T-cell (primary cell): ENCODE measurements at places on chromosomes 16 and 17.

DNA sequence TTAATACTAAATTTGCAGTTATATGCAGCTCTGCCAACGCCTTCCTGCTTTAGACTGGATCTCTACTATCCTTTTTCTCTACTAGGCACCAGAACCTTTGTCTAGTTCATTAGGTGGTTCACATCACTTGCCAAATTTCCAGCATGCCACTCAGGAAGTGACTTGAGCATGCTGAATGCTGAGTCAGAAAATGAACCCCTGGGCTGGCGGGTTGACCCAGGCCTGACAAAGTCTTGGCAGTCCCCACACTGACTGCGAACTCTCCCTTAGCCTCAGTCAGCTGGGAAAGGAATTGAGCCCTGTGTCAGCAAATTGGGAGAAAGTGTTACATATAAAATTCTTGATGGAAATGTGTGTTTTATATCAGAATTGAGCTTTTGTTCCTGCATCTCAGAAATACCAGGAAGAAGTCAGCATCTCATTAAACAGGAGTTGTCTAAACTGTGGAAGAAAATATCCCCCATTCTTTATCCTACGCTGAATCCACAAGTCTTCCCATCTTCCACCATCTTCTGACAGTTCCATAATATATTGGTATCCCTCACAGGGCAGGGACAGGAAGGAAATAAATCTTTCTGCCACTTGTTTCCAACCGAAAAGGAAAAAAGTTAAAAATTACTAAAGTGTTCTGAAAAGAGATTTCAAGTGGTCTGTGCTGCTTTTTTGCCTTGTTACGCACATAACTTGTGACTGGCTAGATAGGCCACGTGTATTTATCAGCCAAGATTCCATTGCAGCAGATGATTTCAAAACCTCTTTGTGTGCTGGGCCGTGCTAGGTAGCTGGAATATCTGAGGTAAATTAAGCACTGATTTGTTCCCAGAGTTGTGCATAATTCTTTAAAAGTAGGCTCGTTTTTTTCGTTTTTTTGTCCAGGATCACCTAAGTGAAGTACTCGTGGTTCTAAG, 16.7 kb upstream of the SLC12A3 start:
- no peak for DNase-seq
- H3K36me3 ChIP-seq: no peaks in the 10 kb centered on the region
- no peak overlapping the region for H3K4me3 ChIP-seq
- H3K27me3 ChIP-seq: no peaks in the 10 kb centered on the region
- H3K4me1 ChIP-seq: peaks cover 9% of the 10 kb centered on the region

DNA sequence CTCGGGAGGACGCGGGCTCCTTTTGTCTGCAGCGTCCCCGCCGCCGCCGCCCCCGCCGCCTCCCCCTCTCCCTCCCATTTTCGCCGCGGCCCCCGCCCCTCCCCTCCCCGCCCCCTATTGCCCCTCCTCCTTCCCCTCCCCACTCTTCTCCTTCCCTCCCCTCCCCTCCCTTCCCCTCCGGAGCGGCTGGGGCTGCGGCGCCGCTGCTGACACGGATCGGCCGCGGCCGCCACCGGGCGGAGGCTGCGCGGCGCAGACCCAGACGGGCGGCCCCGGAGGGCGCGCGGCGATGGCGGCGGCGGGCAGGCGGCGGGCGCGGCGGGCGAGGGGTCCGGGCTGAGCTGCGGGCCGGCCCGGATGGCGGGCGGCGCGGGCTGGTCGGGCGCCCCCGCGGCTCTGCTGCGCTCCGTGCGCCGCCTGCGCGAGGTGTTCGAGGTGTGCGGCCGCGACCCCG, at the start of gene RAB11FIP4:
Gene RAB11FIP4, plus strand, starts transcription at position 180 of the 454 bp plus-strand sequence. Its CDS starts 178 bp downstream, at position 358.
- H3K4me3 ChIP-seq: no peak within 1 kb of the TSS
- H3K36me3 ChIP-seq: no peaks in the 10 kb centered on the region
- peaks cover 17% of the 10 kb centered on the region for H3K4me1 ChIP-seq

DNA sequence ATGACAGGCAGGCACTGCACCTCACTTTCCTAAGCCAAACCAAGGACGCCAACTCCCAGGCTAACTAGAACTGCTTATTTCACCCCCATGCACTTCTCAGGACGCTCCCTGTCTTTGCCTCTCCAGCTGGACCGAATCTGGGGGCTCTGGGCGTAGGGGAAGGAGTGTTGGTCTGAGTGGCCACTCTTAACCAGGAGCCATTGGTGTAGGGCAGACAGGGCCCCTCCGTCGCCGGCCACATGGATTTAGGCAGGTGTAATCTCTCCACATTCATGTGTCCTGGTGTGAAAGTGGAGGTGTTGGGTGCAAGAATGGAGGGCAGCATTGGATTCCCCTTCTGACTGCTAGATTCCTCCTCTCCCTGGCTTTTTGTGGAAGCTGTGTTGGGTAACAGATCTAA, 9.8 kb downstream of the ATP2C2 start:
- no peaks in the 10 kb centered on the region for H3K36me3 ChIP-seq
- DNase-seq: no peak
- H3K27ac ChIP-seq: no peak overlapping the region
- H3K27me3 ChIP-seq: no peaks in the 10 kb centered on the region

GRCh38 chr17:62004388-62004787, 60.7 kb downstream of the MED13 start:
- no peak overlapping the region for H3K4me3 ChIP-seq
- H3K27ac ChIP-seq: no peak overlapping the region
- peaks cover 26% of the 10 kb centered on the region for H3K36me3 ChIP-seq
- H3K27me3 ChIP-seq: no peaks in the 10 kb centered on the region

DNA sequence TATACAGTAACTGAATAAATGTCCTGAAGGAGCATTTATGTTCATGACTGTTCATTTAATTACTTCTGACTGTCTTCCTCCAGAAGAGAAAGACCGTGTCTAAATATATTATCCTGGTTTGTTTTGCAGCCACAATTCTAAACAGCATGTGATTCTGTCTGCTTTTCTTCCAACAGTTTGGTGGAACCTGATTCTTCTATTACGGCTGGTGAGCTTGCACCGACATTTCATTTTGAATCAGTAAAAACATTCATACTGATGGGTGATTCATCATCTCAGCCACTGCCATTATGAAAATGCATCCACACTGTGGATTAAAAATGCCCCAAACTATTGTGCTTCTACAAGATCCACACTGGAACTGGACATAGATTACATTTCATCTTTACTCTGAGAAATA, 16.9 kb downstream of the KNOP1 start:
- peaks cover 10% of the 10 kb centered on the region for H3K36me3 ChIP-seq
- no peaks in the 10 kb centered on the region for H3K27me3 ChIP-seq
- DNase-seq: no peak
- H3K4me3 ChIP-seq: no peak overlapping the region
- H3K27ac ChIP-seq: no peak overlapping the region

GRCh38 chr17:6355196-6355595, 79.7 kb downstream of the AIPL1 start:
- H3K27ac ChIP-seq: no peak overlapping the region
- DNase-seq: no peak
- no peaks in the 10 kb centered on the region for H3K4me1 ChIP-seq
- H3K27me3 ChIP-seq: peaks cover 17% of the 10 kb centered on the region
- H3K4me3 ChIP-seq: no peak overlapping the region

- peaks cover 50% of the 10 kb centered on the region for H3K36me3 ChIP-seq
- peak overlapping the region; percentile 34 for H3K27ac ChIP-seq
- peaks cover 82% of the 10 kb centered on the region for H3K4me1 ChIP-seq
- H3K4me3 ChIP-seq: no peak overlapping the region
- H3K27me3 ChIP-seq: no peaks in the 10 kb centered on the region
Observed at GRCh38 chr17:77491921-77492445, 351.2 kb downstream of the SEC14L1 start.

DNA sequence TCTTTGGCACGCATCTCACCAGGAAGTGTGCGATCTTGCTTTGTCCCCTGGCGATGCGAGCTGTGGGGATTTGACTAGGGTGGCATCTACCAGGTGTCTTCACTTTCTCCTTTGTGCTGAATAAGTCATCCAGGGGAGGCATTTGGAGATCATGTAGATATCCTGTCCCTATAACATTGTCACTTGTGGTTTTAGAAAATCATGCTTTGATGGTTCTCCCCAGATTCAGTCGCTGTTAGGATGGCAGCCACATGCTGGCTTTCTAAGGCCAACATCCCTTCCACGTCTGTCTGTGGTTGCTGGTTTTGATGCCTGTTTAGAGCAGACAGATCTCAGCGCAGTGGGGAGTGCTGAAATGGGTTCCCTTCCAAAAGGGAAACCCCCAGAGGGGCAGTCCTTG, 2.5 kb downstream of the ADAD2 start:
- H3K36me3 ChIP-seq: no peaks in the 10 kb centered on the region
- DNase-seq: peak; percentile 13
- H3K4me3 ChIP-seq: no peak overlapping the region
- peak overlapping the region; percentile 27 for H3K27ac ChIP-seq

DNA sequence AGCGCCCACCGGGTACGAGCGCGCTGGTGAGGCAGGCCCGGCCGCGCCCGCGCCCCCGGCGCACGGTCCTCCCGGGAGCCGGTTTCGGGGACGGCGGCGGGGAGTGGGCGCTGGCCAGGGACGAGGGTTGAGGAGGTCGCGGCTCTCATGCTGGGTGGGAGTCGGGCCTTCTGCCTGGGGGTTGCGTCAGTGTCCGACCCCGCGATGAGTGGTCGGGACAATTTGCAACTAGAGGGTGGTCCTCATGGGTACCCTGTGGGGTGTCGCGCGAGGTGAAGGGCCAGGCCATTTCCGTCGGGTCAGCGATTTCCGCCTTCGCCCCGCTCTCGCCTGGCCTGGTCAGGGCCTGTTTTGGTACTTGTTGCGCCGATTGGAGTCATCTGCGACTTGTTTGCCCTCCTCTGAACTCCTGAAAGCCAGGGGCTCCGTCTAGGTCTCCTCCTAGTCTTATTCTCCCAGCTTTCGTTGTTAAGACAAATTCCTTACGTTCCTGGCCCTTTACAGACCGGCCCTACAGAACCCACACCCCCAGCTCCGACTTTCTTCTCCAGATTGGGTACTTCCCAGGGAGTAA, 14.9 kb downstream of the NAA60 start:
- peaks cover 50% of the 10 kb centered on the region for H3K4me1 ChIP-seq
- H3K27ac ChIP-seq: peak overlapping the region; percentile 72
- H3K36me3 ChIP-seq: peaks cover 3% of the 10 kb centered on the region
- DNase-seq: no peak
- H3K27me3 ChIP-seq: no peaks in the 10 kb centered on the region

DNA sequence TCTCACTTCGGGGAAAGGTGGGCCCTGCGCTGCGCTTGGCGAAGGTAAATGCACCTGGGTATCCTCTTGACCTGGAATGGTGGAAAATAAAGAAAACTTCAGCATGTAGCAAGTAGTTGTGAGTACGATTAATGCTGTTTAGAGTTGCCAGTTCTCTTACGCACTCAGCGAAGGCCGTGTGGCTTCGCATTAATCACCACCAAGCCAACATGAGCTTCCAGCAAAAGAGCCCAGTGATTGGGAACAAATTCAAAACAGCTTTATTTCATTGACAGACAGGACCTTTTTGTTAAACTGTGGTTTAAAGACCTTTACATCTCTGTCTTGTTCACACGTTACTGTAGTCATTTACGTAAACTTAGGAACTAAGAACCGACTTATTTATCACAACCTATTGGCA, 531.4 kb downstream of the MAF start:
- no peaks in the 10 kb centered on the region for H3K4me1 ChIP-seq
- no peak overlapping the region for H3K27ac ChIP-seq
- H3K4me3 ChIP-seq: no peak overlapping the region

DNA sequence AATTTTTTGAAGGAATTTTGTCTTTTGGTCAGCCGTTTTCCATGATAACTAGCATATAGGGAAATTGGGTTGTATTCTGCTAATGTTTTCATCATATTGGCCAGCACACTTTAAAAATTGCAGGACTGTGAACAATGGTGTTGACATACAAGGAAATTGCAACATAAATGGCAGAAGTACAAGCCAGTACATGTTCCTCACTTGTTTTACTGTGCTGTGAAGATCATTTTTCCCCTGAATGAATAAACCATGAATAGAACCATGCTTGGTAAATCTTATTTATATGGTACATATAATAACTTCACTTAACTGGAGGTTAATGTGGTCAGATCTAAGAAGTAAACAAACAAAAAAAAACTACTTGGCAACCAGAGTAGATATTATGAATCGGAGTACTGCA, 22.8 kb downstream of the OMG start:
- no peak overlapping the region for H3K4me3 ChIP-seq
- no peak overlapping the region for H3K27ac ChIP-seq
- no peaks in the 10 kb centered on the region for H3K27me3 ChIP-seq
- peaks cover 3% of the 10 kb centered on the region for H3K36me3 ChIP-seq

DNA sequence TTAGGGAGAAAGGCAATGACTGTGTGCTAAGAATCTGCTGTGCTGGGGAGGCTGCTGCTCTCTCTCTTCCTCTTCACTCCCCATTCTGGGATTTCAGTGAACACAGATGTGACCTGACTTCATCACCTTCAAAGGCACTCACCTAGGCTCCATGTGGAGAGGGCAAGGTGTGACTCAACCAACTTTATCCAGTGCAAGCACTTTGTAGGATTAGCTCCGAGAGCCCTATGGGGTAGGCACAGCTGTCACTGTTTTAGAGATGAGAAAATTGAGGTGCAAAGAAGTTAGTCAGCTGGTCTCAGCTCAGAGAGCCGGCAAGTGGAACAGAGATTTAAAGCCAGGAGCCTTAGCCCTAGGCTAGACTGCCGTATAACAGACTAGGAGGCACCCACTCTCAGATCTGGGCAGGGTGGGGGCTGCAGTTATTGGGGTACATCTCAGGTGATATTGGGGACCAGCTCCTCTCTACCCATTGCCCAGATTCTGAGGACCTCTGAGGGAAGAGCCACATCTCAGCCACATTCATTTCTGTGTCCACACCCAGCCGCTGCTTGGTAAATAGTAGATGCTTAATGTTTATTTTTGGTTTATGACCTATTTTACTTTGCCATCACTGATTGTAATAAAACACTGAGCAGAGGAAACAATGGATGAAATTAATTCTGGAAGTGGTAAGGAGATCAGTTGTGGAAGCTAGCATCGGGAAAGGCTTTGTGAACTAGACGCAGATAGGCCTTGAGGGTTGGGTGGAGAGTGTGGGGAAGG, 138.8 kb downstream of the CCDC182 start:
- H3K36me3 ChIP-seq: no peaks in the 10 kb centered on the region
- peaks cover 97% of the 10 kb centered on the region for H3K4me1 ChIP-seq
- H3K4me3 ChIP-seq: no peak overlapping the region
- no peaks in the 10 kb centered on the region for H3K27me3 ChIP-seq
- DNase-seq: no peak

GRCh38 chr17:18028952-18029540, 9.9 kb downstream of the ATPAF2 start:
- no peak overlapping the region for H3K4me3 ChIP-seq
- no peak overlapping the region for H3K27ac ChIP-seq
- no peak for DNase-seq

DNA sequence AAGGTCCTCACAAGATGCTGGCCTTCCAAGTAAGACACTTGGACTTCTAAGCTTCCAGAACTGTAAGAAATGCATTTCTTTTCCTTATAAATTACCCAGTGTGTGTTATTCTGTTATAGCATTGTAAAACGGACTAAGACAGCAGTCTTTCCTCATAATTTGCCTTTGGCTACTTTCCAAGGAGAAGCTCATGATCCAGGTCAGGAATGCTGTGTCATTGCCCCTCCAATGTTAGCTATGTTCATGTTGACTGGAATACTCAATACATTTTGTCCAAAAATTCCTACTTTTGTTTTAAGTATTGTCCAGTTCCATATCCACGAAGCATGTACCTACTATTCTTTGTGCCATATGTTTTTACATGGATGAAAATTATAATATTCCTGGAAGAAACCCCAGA, 234.6 kb downstream of the HS3ST3A1 start:
- H3K27ac ChIP-seq: no peak overlapping the region
- no peak for DNase-seq
- H3K36me3 ChIP-seq: no peaks in the 10 kb centered on the region
- H3K4me1 ChIP-seq: no peaks in the 10 kb centered on the region

GRCh38 chr17:56173958-56174835, 20.9 kb downstream of the ANKFN1 start:
- peaks cover 10% of the 10 kb centered on the region for H3K27me3 ChIP-seq
- no peak overlapping the region for H3K27ac ChIP-seq
- no peaks in the 10 kb centered on the region for H3K4me1 ChIP-seq
- H3K4me3 ChIP-seq: no peak overlapping the region
